ENCODE measurements at places on chromosomes 7 and 10.

GRCh38 chr7:114940220-114940619 is 18.3 kb downstream of the MDFIC start:
- no peak for DNase-seq

GRCh38 chr10:97766996-97767924 is 4.5 kb downstream of the SFRP5 start:
- no peak for DNase-seq

GRCh38 chr10:11425296-11425610 is 186.2 kb downstream of the USP6NL start:
- DNase-seq: peak; percentile 77

- no peak for DNase-seq
Observed at GRCh38 chr7:20798081-20798693, 11.5 kb upstream of the SP8 start.

- DNase-seq: no peak
Observed at GRCh38 chr10:70409772-70410171, 5.8 kb downstream of the EIF4EBP2 start.

DNA sequence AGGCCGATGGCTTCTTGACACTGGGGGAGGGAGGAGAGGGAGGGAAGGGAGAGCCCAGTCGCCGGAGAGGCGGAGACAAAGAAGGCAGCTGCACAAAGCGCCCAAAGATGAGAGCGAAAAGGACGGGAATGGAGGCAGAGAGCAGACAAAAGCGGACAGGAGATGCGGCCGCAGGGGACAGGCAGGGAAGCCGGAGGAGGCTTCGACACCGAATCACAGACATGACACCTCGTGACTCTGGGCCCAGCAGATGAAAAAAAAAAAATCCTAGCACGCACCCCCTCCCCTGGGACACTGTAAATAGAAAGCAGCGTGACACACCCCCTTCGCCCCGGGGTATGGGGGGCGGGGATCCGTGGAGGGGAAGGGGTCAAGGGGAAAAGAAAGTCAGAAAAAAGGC is 976 bp downstream of the NAT16 start:
- no peak for DNase-seq

- DNase-seq: no peak
Observed at GRCh38 chr7:123208793-123209192, 9.0 kb upstream of the SLC13A1 start.

- no peak for DNase-seq
Observed at GRCh38 chr10:79020015-79020491, 48.7 kb upstream of the ZMIZ1 start.

- DNase-seq: no peak
Observed at GRCh38 chr7:147605323-147605722, 985.2 kb upstream of the C7orf33 start.

- DNase-seq: no peak
Observed at GRCh38 chr7:95802270-95802669, 29.9 kb downstream of the DYNC1I1 start.

DNA sequence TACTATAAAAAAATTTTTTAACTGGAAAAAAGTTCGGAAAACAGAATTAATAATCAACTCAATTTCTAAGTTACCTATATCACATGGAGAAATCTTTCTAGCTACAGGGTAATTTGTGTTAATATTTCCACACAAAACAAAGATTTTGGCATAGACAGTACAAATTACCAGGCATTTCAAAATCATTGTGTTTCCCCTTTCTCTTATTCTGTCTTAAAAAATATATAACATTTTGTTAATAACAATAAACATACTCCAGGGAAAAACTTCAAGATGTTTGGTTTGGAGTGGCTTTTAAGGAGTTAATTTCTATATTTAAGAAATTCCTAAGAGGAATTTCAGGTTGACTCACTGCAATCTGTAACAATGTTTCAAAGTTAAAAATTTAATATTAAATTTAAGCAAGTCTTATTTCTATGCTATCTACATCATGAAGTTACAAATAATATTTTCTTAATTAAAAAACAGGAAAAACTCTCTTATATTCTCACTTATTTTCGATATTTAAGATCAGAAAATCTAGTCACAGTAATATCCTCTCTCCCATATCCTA is 132.6 kb downstream of the NRBF2 start:
- DNase-seq: no peak

DNA sequence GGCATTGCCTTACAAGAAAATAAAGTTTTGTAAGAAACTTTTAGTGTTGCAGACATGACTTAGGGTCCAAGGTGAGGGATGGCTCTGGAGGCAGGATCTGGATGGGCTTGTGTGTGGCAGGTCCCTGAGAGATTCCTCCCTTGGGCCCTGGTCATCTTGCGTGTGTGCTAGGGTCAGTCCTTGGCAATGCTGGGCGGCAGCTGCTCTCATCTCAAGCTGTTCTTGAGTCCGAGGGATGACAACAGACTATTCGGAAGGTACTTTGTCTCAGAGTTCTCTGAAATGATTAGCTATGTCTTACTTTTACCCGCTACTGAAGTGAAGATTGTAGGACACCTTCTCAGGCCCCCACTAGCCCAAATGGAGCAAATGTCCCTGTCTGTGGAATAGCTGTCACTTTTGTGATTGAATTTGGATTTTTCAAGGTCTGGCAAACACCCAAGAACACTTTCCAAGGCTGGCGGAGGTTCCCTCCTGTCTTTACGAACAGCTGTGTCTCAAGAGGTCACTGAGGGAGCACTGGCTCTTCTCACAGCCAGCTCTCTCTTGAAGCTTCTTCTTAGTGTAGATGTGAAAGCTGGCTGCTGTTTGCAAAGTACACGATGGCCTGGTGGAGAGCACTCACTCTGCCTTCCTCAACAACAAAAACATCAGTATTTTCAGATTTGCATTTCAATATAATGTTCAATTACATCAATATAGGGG is 253.6 kb downstream of the STK31 start:
- no peak for DNase-seq

DNA sequence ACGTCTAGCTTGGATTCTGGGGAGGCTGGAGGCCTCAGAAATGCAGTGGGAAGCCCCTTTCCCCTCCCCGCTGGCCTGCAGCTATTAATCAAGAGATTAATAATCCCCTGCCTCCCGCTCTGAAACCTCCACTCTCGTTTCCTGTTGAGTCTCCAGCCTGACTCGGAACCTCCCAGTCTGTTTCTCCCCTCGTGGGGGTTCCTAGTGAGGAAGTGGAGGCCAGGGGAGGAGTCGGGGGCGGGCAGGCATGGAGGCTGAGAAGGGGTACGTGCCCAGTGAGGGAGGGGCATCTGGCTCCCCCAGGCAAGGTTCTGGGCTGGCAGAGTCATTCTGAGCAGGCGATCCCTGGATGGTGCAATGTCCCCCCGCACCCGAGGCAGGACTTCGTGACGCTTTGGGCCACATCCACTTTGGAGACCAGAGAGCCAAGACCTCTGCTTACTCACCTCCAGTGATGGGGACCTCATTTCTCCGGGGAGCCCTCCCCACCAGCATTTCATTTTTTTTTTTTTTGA is 73.6 kb downstream of the COL26A1 start:
- DNase-seq: no peak

DNA sequence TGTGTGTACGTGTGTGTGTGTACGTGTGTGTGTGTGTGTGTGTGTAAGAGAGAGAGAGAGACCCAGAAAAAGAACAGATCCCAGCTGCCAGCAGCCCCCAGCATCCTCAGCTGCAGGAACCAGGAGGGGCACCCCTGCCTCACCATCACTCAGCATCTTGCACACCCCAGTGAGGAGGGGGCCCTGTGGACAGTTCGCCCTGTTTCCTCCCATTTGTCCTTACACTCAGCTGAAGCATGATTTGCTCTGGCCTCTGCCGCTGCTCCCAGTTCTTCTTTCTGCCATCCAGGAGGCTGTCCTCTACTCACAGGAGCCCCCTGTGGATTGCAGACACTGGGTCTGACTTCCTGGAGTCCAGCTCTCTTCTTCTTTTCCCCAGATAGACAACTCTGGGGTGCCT is 9.7 kb downstream of the GPR26 start:
- no peak for DNase-seq

- DNase-seq: no peak
Observed at GRCh38 chr7:99372275-99373090, 2.0 kb upstream of the ARPC1B start.

DNA sequence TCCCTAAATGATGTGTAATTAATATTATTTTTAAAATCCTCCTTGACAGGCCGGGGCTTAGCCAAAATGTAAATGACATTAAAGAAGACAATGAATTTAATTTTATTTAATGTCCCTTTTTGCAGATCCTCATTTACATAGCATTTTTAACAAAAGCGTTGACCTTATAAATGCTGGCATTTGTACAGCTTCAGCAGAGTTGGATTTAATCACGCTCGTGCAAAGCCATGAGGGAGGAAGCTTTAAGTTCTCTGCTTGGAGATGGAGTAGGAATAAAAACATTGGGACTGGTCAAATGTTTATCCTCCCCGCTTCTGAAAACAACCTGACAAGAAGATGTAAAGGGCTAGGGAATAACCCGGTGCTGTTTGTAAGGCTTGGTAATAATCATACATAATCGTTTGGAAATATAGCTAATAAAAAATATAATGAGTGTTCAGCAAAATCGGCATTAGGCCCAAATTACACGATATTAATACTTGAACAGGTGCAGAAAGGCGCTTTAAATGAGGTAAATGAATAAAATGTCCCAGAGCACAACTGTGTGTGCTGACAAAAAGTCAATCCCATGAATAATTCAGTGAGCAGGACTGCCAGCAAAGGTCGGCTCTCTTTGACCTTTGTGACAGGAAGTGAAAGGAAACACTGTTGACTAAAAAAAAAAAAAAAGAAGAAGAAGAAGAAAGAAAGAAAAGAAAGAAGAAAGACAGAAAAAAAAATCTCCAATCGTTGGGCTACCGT is 11.5 kb downstream of the EBF3 start:
- no peak for DNase-seq

GRCh38 chr10:74651565-74651964 is 174.8 kb upstream of the KAT6B start:
- no peak for DNase-seq

DNA sequence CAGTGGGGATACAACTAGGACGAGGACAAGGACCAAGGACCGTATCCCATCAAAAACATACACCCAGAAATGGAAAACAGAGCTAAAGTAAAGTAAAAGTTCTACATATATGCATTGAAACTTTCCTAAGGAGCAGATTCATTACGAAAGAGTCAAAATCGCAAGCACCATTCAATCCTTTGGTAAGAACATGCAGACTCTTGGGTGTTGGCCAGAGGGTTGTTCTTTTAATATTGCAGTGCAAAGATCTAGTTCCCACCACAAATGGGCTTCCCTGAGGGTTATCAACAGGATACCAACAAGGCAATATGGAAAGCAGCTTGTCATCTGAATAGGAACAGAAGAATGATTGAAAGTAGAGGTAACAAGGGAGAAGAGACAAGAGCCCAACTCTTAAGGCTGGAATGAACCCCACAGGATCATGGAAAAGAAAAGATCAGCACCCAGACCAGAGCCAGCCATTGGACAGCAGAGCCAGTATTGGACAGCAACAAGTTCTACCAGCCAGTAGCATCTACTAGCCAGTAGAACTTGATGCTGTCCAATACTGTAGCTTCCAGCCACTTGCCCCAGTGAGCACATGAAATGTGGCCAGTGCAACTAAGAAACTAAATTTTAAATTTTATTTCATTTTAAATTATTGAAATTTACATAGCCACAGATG is 66.0 kb downstream of the OSBPL3 start:
- no peak for DNase-seq

DNA sequence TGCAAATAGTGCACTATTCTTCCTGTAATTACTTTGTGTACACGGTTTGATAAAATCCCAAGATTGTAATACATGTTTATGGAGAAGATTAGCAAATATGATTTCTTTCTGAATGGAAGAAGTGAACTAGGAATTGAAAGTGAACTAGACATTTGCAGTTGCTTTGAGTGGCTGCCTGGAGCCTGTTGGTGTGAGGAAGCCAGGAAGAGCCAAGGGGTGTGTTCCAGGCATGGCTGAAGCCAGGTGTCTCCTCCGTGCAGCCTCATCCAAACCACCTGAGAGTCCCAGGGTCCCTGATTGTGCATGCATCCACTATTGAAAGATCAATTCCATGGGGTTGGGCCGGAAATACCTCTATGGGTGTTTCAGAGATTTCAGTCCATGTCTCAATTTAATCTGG is 253.1 kb upstream of the SHH start:
- no peak for DNase-seq

DNA sequence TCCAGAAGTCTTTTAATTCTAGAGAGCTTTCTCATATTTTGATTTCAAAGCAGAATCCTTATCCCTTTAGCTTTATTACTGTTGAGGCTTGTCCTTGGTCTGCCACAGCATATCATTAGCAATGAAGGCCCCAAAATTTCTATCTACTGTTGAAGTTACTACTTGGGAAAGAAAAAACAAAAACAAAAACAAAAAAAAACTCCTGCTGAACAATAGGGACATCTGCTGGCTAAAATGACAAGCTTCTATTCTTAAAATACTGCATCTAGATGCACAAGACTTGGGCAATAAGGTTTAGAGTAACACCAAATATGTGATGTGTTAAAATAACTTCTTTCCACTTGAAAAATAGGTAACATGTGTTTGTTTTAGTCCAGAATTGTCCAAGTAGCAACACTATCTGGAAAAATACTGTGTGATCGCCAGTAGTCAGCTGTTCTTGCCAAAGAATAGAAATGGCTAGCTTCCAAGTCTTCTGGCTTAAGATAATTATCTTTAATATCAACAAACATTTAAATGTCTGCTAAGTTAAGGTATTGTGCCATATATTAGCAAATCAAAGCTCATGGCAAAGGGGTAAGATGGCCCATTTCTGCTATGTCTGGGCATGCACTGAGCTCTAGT is 3.8 kb upstream of the DMTF1 start:
- DNase-seq: no peak

DNA sequence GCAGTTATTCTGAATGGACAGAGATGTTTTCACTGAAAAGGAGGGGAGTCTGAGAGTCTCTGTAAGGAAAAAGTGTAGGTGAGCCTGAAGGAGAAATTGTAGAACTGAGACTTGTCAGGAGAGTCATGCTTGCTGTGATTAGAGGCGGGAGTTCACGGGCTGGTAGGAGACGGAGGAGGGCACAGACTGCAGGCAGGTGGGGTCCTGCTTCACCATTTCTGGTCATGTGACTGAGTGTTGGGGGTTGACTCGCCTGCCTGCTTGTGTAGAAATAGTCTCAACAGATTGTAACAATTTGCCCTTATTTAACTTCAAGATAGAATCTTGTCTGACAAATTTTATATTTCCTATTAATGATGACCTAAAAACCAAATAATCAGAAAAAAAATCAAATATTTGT is 70.3 kb downstream of the OGDH start:
- no peak for DNase-seq

DNA sequence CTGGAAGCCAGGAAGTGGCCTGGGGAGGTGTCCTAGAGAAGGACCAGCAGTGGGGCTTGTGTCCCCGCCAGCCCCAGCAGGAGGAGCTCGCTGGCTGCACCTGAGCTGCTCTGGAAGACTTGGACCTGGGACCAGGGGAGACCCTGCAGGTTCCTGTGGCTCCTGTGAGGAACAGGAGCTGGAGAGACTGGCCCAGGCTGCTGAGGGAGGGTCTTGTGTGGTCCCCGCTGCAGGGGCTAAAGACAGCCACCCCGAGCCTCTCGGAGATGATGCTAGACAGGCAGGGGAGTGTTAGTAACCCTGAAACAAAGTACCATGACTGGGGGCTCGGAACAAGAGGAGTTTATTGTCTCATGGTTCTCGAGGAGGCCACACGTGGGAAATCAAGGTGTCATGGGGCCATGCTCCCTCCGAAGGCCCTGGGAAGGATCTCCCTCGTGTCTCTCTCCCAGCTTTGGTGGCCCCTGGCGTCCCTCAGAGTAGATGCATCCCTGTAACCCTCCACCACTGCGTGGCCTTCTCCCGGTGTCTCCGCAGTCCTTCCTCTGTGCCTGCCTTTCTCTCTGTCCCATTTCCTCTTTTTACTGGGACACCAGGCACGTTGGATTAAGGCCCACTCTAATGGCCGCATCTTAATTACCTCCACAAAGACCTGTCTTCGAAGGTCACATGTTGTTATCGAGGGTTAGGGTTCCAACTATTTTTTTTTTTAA is 348.4 kb downstream of the GLRX3 start:
- DNase-seq: no peak

All from DND-41 (cell line).